ENCODE measurements at places on chromosomes 7 and 10.

DNA sequence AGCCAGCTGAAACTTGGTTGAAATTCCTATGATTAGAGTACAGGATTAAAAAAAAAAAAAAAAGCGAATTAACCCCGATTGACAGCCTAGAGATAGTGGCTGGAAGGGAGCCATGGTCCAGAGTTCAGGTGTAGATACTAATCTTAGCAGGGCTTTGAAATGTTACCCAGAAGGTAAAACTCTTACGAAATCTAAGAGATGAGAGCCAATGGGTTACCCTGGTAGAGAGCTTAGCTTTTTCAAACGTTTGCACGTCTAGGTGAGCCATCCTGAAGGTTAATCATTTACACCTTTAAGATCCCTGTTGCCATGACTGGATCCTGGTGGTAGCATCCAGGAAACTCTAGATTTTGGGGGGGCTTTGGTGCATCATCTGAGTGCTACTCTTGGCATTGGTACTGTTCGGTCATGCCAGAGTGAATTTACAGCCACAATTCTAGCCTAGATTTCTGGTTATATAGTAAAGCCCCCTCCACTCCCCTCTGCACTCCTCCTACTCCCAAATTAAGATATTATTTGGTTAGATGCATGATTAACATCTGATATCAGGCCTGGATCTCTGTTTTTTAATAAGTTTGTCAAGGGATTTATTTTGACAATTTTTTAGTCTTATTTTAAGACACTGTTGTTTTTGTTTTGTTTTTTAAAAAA, 1.2 kb downstream of the AGFG2 start:
- DNase-seq: no peak

GRCh38 chr7:140403878-140404564, at the start of gene RAB19:
TSS of gene RAB19 (plus strand) at chr7:140404058. CDS start at chr7:140407647, 3,589 bp downstream.
- DNase-seq: no peak

DNA sequence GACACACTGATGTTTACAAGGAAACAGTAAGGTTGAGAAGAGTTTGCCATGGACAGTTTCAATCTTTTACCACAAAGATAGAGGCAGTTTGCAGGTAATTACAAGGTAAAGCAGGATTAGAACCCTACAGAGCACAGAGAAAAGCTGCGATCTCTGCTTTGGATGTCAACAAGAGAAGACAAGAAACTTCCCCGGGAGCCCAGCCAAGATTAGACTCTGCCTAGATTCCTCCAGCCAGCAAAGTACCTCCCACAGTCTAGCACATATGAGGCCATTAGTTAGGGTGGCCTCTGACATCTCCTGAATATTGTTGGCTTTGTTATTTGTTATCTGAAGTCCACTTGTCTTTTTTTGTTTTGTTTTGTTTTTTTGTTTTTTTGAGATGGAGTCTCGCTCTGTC, 178.1 kb downstream of the CALN1 start:
- no peak for DNase-seq

DNA sequence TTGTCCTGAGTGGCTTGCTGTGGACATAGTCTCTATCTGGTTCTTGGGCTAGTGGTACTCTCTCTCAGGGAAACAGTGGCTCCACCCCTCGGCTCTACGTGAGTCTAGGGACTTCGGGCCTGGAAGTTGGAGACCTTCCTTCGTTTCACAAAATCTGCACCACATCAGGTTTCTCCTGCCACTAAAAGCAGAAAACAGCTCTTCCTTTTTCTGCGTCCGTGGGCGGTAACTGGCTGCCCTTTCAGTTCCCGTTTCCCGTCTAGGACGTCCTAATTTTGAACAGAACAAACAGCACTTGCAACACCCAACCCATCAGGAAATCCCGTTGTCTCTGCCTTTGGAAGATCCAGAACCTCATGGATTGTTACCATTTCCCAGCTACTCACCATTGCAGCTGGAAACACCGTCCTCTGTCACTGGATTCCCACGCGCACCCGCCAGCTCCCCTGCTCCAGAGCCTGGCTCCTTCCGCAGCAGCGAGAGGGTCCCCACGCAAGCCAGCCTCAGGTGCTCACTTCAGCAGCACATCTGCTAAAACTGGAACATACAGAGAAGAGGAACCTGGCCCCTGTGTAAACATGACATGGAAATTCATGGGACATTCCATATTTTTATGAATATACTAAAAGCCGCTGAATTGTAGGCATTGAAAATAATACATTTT, 311.4 kb upstream of the AKR1E2 start:
- no peak for DNase-seq

- no peak for DNase-seq
These were observed 995 bp upstream of the PARD3 start for GRCh38 chr10:34816085-34816496.
